ENCODE measurements at places on chromosomes 1 and 21.

DNA sequence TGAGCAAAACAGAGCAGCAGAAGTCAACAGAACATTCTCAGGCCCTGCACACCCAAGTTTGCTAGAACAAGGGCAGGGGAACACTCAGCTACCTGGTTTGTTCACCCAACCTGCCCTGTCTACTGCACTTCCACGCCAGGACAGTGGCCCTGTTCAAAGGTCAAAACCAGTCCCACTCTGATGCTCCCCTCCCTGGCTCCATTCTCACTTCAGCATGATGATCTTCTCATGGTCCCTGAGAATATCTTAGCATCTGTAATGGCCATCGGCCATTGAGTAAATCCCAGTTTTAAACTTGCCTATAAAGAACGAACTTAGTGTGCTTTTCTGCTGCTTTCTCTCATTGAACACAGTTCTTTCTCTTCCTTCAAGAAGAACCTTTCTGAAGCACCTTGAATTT, 293.6 kb downstream of the SMYD3 start:
- no peak for DNase-seq

DNA sequence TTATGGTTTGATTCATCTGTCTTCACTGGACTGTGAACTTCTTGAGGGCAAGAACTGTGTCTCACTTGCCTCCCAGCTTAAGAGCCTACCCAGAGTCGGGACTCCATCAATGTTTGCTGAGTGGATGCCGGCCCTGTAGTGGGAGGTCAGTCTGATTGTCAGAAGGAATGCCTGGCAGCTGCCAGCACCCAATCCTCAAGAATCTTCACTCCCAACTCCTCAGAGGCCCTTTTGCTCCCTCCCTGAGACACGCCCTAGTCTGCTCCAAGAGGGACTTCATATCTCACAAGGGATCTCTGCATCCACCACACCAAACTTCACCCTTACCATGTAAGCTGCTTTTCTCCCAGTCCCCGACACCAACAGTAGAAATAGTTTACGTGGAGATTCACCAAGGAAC, 15.2 kb upstream of the KDM4A start:
- no peak for DNase-seq

DNA sequence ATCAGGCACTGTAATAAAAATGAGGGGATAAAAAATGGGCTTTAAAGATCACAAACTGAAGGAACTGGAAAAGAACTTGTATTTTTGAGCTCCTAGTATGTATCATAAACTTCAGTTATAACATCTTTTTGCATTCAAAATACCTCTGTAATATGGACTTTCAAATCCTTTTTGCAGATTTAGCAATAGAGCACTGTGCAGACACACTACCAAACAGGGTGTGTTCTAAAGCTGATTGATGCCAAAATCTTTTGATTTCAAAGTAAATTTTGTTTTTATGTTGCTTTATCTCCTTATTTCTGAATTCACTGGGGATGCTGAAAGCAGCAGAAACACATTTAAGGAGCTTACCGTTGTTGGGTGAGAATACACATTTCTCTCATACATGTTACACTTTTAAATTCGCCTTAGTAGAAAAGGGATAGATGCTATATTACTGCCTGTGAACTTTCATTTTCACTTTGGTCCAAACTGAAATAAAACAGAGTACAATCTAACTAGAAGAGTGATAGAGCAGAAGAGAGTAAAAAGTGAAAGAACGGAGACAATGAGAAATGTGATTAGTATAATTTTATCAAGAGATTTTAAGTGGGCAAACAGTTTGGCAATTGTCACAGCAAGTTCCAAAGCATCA, 1126.6 kb downstream of the BRINP3 start:
- DNase-seq, result no peak

DNA sequence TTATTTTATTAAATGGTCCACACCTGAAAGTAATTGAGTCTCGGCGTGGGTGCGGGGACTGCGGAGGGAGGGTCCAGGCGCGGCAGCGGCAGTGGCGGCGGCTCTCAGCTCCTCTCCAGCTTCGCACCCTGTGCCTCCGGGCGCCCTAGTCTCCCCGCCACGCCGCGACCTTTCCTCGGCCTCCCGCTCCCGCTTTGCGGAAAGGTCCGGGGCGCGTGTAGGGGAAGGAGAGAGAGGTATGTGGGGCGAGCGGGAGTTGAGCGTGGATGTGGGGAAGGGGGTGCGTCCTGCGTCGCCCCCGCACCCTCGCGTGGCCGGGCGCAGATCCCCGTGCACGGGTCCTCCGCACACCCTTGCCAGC, 13.4 kb upstream of the ALX3 start:
- no peak for DNase-seq

DNA sequence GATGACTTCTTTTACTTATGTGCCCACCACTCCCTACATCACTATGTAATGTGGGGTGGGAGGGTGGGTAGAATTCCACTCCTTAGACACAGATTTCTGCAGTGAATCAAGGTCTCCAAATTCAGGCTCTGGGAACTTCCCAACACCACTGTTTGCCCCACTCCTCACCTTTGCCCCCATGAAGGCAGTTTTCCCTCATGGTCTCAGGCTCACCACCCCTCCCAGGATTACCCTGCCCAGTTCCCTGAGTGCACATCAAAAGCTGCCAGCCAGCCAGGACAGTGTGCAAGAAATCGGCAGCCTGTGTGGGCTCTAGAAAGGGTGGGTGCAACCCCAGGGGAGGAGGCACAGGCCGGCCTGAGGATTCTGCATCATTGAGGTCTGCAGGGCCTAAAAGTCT, 14.8 kb downstream of the NENF start:
- DNase-seq, result no peak

DNA sequence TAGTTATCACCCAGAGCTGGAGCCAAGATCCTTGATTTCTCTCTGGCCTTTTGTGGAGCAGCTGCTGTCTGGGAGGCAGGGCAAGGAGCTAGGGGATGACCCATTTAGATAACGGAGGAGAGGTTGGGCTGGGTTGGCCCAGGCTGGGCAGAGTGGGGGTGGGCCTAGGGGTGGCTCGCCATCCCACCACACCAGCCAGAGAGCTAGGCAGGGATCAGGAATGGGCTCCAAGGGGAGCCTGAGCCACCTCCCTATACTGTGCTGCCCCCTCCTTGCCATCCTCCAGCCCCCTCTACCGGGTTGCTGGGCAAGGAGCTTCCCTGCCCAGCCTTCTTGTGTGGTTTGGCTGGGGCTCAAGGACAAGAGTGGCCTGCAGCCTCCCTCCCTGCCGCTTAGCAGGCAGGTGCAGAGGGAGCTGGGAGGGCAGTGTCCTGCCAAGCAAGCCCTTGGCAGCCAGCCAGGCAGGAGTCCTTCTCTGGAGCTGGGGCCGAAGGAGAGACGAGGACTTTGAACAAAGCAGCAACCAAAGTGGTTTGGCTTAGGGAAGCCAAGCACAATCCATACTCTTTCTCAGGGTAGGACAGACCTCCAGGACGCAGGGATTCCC, 4.1 kb downstream of the NUAK2 start:
- no peak for DNase-seq

DNA sequence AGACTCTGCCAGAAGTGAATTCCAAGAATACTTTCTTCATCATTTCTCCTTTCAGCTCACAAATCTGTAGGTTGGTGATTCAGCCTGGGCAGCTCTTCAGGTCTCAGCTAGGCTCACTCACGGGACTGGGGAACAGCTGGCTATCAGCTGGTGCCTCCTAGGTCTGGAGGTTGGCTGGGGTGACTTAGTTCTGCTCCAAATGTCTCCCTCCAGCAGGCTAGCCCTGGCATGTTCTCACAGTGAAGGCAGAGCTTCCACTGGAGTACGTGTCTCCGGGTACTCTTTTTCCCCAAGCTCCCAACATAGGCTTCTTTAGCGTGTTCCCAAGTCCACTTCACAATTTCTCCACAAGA, 12.5 kb upstream of the VAMP4 start:
- DNase-seq, result no peak

- no peak for DNase-seq
These were observed 2.0 kb upstream of the COQ8A start for GRCh38 chr1:226937940-226938725.

GRCh38 chr1:111631502-111631901, 11.9 kb downstream of the RAP1A start:
- no peak for DNase-seq

GRCh38 chr1:10685808-10686403, 110.5 kb downstream of the CASZ1 start:
- no peak for DNase-seq

- DNase-seq, result no peak
These were observed 4.3 kb upstream of the SHISA4 start for GRCh38 chr1:201884425-201884824.

- DNase-seq, result no peak
These were observed 6.2 kb downstream of the ILDR2 start for GRCh38 chr1:166969074-166969677.

- no peak for DNase-seq
These were observed 196.2 kb upstream of the APP start for GRCh38 chr21:26366781-26367180.

All from activated CD8-positive, alpha-beta memory T cell treated with anti-CD3 and anti-CD28 coated beads, Interleukin-2, amount 50 U/mL, for 48 hours (primary cell).